ENCODE measurements at places on chromosomes 12 and 14.

- no peak for DNase-seq
Measured at GRCh38 chr12:72025524-72025923, 86.9 kb downstream of the TPH2 start.

- DNase-seq = no peak
Measured at GRCh38 chr12:78157199-78157598, 326.5 kb downstream of the NAV3 start.

DNA sequence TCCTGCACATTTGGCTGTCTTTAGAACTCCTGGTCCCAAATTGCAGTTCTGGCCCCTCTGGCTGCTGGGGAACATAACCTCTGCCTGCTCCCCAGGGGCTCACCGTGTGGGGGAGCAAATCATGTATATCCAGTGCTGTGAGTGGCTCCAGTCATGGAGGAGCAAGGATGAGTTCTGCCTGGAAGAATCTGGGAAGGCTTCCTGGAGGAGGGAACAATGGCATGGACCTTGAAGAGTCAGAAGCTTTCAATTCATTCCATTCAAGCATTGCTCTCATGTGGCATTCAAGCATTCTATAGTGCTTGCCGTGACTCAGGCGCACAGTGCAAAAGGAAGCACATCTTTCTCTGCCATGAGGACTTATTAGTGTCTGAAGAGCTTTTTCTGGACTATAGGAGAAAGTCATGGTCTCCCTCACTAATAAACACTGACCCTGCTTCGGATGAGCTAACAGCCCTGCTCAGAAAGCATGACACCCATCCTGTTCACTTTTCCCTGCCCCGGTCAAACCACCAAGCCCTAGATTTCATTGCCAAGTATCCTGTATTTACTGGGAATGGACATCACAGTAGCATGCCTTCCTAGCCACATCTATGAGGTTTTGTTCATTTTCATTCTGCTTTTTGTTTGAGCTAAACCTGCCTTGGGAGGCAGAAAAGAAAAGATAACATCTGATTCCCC, 3.5 kb downstream of the IFI27 start:
- DNase-seq = no peak

GRCh38 chr14:77620222-77620870, 3.9 kb upstream of the SPTLC2 start:
- DNase-seq = no peak

DNA sequence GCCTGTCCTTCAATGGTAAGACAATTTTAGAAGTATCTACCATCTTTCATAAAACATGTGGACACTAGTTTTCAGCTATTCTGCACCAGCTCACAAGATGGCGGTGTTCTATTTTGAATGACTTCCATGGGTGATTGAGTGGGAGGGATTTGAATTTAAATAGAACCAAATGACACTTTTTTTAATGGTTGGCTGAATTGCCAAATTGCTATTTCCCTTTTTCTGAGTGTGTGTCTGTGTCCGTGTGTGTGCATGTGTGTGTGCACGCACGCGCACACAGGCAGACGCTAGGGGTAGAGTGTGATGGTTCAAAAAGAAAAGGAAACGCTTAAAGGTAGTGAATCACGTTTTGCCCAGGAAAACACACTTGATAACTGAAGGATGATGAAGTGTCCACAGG, 362.6 kb downstream of the DAD1 start:
- no peak for DNase-seq
